ENCODE measurements at places on chromosomes 16 and 17.

GRCh38 chr17:60332574-60332973 lies 59.4 kb downstream of the USP32 start:
- DNase-seq: no peak

DNA sequence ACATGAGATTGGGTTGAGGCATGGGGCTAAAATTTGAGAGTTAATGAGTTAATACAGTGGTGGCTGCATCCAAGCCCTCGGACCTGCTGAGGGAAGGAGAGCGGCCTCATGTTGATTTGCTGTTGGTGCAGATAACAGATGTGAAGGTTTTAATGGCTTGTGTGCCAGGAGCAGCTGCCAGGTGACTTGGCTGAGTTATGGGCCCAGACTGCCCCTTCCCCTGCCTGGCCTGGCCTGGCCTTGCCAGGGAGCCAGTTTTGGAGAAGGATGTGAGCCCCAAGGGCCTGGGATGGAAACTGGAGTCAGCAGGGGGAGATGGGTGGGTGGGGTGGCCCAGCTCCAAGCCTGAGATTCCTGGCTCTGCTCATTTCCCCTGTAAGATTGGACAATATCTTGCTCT lies 230.1 kb downstream of the CBLN1 start:
- DNase-seq: no peak

DNA sequence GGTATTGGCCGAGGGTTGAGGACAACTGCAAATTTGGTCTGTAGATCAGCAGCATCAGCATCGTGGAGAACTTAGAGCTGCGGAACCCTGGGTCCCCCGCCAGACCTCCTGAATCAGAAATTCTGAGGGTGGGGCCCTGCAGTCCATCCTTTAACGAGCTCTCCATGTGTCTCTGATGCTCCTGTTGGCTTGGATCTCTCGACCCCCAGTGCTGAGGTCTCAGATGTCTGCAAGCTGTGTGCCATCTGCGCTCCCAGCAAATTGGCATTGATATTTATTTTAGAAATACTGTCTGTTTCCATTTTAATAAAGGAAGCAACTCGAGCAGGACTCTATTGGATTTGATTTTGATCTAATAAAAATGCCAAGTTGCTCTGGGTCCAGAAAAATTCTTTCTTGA lies 250.0 kb downstream of the KATNIP start:
- no peak for DNase-seq

- peak; percentile 59 for DNase-seq
Observed at GRCh38 chr17:46764709-46765401, 53.6 kb downstream of the WNT3 start.

DNA sequence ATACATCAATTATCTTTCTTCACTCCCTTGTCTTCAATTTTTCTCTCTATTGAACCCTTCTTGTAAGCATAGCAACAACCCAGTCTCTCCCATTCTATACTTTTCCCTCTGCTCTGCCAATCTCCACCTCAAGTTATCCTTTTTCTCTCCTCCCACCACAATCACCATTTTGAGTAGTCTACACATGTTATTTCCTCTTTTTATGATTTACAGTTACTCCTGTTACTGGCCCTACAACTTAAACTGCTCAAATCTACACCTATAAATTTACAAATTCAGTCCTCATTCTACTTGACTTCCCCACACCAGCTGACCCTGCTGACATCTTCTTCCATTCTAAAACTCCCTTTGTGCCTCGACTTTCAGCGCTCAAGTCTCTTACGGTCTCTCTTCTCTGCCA lies 84.6 kb downstream of the SPAG9 start:
- DNase-seq: no peak

DNA sequence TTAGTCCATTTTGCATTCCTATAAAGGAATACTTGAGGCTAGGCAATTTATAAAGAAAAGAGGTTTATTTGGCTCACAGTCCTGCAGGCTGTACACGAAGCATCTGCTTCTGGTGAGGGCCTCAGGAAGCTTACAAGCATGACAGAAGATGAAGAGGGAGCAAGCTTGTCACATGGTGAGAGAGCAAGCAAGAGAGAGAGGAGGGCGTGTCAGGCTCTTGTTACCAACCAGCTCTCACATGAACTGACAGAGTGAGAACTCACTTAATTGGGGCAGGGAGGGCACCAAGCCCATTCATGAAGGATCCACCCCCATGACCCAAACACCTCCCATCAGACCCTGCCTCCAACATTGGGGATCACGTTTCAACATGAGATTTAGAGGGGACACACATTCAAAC lies 1.6 kb downstream of the CHCT1 start:
- DNase-seq: no peak

DNA sequence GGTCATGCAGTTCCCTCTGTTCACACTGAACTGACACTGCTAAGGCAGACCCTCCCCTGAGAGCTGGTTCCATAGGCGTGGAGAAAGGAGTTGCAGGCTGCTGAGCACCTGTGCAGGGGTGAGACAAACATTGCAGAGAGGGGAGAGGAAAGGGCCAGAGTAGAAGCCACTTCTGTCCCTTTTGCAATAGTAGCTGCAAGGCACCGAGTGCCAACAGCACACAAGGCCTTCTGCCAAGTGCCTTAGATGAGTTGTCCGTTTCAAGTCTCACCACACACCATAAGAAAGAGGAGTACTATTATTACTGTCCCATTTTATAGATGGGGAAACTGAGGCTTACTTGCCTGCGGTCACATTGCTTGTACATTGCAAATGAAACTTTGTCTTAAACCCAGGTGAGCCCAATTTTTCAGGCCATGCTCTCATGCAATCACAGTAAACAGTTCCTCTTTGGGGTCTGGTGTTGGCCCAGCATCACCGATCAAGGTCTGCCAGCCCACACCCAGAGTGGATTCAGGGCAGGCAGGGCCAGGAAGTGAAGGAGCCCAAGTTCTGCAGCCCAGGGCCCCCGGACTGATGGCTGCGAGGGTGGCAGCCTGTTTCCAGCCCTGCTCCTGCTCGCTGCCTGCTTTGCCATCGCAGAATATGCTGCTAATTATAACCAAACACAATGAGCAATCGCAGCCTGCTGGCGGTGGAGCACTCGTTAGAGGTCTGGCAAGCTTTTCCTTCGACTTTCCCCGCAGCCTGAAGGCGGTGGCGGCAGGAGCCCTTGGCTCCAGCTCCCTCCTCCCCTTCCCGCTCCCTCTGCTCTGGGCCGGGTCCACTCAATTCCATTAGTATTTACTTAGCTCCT lies 36.8 kb upstream of the DYNLL2 start:
- DNase-seq: no peak
